Right forelimb (tissue), 1 donor: ENCODE measurements at places on chromosomes 1 and 21.

- DNase-seq = no peak
Observed at GRCh38 chr21:40641042-40641441, 205.9 kb downstream of the DSCAM start.

DNA sequence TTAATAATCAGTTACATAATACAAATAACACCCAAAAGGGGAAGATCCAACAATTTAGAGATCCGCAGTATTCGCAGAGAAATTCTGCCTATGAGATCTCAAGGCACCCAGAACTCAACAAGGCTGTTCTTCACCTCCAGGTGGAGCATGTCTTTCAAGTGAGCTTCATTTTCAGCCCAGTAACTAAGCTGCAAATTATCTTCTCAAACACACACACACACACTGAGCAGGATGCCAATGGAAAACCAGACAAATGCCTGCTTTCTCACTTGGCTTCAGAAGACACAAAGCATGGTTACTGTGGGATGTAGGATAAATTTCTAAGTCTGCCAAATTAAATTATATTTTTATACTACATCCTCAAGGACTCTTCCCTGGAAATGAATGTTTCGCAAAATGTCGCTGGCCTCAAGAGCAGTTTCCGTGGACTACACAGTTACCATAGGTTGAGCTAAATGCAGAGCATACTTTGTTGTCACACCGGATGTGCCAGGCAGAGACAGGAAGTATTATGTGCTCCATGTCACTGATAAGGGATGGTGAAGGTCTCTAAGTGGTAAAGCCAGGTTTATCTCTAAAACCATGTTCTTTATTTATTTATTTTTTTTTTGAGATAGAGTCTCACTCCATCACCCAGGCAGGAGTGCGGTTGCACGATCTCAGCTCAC, 30.3 kb downstream of the UBR4 start:
- no peak for DNase-seq

DNA sequence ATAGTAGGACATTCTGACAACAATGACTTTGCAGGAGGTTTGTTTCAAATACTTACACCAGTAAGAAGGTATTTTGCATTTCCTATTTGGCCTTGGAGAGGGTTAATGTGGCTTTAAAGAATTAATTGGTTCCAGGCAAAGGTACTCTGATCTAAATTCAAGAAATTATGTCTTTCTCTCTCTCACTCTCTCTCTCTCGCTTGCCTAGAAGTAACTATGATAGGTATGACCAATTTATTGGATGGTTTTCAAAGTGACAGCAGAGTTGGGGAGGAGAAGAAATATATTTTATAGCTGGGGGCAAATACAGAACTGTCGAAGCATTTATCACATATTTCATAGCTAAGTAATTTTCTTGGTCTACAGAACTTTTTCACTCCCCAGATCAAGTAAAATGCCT, 116.0 kb downstream of the ATP6V1G3 start:
- DNase-seq = no peak

DNA sequence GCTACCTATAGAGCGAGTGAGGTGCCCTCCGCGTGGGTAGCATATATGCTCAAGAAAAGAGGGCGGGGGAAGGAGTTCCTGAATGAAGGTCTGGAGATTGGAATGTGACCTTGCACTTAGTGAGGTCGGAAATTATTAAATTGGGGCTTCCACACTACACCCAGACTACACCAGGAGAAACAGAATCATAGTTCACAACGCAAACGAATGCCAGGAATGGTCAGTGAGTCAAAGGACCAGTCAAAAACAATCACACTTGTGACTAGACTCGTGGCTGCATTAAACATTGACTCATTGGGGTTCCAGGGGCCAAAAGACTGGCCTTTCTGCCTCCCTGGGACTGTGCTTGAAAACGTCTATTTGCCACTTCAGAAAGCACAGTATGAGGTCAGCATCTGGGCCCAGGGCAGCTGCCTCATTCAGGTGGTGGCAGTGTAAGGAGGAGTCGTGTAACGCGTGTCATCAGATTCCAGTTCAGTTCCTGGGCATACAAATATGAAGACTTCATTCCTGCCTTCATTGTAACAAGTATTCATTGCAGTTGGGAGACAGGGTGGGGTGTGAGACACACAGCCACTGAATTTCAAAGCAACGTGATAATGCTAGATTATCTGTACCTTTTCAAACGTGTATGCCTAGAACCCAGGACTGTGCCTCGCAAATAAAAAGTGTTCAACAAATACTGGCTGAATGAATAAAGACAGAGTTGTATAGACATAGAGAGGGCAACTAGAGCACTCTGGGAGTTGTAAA, at the start of gene YOD1:
Gene YOD1, minus strand, starts transcription at position 18 of the 753 bp plus-strand sequence. CDS start 178 bp downstream, outside the sequence.
- DNase-seq = no peak

DNA sequence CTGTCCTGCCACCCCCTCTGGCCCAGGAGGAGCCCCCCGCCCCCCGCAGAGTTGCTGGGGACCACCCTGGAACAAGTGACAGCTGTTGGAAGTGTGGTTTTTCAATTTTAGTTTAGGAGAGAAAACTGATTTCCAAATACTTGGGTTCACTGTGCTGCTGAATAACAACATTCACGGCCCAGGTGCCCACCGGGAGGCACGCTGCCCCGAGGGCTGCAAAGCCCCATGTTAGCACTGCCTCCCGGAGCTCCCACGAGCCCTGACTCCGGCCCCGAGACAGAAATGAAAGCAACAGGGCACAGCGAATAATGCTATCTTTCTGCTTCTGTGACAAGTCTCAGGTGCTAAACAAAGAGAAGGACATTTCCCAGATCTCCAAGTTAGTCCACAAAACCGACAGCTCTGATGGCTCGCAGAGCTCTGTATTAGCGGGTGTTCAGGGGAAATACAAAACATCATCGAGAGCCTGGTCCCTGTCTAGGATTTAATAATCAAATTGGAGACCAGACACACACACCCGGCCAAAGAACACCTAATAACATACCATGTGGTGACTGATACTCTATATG, 451.5 kb downstream of the KIF26B start:
- DNase-seq = no peak

GRCh38 chr1:201126832-201127754, at the start of gene ASCL5:
Gene ASCL5, minus strand, starts transcription at chr1:201127184. Its CDS starts 11,812 bp downstream, at chr1:201115372.
- no peak for DNase-seq

GRCh38 chr1:230268371-230269170, 157.6 kb downstream of the PGBD5 start:
- DNase-seq = no peak

DNA sequence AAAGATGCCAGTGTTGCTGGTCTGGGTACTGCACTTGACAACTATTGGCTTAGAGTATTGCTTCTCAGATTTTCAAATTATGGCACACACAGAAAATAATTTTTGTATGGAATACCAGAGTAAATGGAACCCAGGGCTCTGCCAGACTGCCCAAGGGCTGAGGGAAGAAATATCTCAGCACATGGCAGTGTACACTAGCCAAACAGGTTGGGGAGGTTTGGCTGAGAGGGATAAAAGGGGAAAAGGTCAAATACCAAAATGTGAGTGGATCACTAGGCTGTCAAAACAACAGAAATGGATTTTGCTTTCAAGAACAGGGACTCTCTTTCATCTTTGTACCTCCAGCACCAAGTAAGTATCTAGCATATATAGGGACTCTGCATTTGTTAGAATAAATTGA, 3.0 kb upstream of the RGS8 start:
- DNase-seq = no peak

GRCh38 chr1:3529099-3529729, 74.7 kb downstream of the ARHGEF16 start:
- no peak for DNase-seq

DNA sequence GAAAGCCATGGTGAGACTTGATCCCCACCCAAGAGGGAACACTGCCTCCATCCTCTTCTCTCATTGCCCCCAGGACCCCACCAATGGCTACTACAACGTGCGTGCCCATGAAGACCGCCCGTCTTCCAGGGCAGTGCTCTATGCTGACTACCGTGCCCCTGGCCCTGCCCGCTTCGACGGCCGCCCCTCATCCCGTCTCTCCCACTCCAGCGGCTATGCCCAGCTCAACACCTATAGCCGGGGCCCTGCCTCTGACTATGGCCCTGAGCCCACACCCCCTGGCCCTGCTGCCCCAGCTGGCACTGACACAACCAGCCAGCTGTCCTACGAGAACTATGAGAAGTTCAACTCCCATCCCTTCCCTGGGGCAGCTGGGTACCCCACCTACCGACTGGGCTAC, 86.1 kb upstream of the CD1D start:
- no peak for DNase-seq

DNA sequence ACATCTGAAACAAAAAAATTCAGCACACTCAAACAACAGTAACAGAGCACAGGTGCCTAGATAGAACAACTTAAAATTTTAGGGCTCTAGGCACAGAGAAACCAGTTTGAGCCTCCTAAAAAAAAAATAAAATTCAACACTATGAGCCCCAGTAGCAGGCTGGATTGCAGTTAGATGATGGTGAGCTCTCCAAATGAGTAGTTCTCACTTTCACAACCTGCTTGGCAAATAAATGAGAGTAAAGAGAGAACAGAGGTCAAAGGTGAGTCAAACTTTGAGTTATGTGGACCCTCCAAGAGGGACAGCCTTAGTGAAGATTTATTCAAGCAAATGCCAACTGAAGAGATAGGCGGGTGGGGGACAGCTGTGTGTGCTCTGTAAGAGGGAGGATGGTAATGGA, 3.6 kb downstream of the BEND5 start:
- DNase-seq = no peak

DNA sequence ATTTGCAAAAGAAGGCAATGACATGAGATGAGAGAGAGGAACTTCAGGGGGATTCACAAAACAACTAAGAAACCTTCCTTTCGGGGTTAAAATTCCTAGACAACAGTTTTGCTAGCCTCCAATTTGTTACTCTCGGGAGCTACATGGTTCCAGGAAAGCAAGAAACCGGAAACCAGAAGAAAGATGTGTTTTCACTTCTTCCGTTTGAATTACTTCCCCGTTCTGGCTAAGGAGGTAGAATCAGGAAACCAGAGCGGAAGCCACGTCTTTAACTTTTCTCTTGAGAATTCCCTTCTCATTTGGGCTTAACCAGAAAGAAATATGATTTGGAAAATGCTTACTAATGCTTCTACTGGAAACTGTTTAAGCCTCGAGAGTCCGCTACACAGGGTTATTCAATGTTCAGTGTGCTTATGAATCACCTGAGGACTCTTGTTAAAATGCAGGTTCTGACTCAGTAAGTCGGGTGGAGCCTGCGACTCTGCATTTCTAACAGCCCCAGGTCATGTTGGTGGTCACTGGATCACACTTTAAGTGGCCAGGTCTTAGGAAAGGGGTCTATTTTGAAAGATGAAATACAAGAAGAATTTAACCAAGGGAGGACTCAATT, 43.5 kb upstream of the MCOLN3 start:
- no peak for DNase-seq

- DNase-seq = no peak
Observed at GRCh38 chr1:108120163-108120562, 80.0 kb downstream of the SLC25A24 start.

- DNase-seq = no peak
Observed at GRCh38 chr1:18271336-18271735, 163.7 kb downstream of the IGSF21 start.

DNA sequence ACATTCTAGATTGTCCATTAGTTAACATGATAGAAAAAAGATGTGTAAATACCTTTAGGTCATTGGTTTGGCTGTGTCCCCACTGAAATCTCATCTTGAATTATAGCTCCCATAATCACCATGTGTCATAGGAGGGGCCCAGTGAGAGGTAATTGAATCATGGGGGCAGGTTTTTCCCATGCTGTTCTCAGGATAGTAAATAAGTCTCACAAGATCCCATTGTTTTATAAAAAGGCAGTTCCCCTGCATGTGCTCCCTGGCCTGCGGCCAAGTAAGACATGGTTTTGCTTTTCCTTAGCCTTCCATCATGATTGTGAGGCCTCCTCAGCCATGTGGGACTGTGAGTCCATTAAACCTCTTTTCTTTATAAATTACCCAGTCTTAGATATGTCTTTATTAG, 32.5 kb upstream of the SLC44A5 start:
- no peak for DNase-seq

DNA sequence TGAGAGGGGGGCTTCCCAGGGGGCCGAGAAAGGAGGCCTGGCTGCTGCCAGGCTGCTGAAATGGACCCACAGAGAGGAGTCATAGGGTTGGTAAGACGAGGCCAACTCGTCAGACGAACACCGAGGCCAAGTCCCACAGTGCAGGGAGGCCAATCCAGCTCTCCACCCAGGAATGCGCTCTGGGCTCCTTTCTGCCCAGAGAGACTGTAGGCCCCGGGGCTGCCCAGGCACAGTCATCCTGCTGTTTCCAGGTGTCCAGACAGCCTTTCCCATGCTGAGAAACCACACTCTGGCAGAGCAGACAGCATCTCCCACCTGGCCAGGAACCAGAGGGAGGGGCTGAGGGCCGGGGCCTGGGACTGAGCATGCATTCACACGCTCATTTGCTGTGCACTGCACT, 26.7 kb upstream of the RSPO1 start:
- DNase-seq = no peak

DNA sequence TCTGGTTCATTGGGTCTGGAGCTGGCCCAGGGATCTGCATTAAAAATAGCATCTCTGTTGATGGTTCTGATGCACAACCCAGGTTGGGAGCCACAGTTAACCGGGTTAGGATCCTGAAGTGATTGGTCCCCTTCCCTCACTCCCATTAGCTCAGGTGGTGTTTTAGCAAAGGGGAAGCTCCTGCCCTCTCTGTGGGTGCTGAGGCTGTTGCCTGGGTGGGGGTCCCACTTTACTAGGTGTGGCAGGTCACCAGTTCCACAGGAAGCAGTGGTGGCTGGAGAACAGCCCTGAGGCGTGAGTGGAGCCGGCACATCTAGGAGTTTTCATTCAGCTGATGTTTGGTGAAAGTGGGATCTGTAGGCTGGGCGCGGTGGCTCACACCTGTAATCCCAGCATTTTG, 86.5 kb downstream of the MAN1C1 start:
- no peak for DNase-seq

- DNase-seq = peak; percentile 92
Observed at GRCh38 chr1:1358433-1359271, at the start of gene MXRA8. Gene MXRA8, minus strand, starts transcription at chr1:1358555. Its CDS starts 51 bp downstream, at chr1:1358504.

- no peak for DNase-seq
Observed at GRCh38 chr1:163826500-163826899, 504.7 kb downstream of the NUF2 start.

DNA sequence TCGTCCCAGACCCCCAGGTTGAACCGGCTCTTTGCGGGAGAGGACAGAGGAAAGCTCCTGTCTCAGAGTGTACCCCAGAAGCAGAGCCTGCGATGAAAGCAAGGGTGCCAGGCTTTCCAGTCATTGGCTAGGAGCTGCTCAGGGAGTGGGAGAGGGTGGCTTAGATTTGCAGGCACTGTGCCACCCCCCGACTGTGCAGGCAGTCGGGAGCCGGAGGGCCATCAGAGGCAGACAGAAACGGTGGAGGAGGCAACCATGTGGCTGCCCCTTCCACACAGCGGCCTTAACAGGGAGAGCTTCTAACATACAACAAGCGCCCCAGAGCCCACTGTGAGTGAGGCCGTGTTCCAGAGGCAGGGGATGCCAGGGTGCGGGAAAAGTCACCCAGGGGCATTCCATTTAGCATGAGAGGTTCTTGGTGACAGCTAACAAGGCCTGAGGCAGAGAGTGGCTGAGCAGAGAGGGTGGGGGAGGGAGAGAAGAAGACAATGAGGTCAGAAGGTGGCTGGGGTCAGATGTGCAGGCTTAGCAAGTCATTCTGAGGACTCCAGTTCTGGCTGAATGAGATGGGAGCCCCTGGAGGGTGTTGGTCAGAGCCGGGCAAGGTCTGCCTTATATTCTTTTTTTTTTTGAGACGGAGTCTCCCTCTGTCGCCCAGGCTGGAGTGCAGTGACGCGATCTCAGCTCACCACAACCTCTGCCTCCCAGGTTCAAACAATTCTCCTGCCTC, 9.5 kb upstream of the C1orf167 start:
- no peak for DNase-seq
